CD4-positive, alpha-beta T cell treated with Interleukin-17A for 1 hour (primary cell): ENCODE measurements at places on chromosomes 12 and 14.
A peak's percentile ranks its signal among the peaks of the same experiment; 100 is the strongest.

GRCh38 chr12:7068994-7069346 is 8.5 kb downstream of the C1S start:
- no peak for DNase-seq

DNA sequence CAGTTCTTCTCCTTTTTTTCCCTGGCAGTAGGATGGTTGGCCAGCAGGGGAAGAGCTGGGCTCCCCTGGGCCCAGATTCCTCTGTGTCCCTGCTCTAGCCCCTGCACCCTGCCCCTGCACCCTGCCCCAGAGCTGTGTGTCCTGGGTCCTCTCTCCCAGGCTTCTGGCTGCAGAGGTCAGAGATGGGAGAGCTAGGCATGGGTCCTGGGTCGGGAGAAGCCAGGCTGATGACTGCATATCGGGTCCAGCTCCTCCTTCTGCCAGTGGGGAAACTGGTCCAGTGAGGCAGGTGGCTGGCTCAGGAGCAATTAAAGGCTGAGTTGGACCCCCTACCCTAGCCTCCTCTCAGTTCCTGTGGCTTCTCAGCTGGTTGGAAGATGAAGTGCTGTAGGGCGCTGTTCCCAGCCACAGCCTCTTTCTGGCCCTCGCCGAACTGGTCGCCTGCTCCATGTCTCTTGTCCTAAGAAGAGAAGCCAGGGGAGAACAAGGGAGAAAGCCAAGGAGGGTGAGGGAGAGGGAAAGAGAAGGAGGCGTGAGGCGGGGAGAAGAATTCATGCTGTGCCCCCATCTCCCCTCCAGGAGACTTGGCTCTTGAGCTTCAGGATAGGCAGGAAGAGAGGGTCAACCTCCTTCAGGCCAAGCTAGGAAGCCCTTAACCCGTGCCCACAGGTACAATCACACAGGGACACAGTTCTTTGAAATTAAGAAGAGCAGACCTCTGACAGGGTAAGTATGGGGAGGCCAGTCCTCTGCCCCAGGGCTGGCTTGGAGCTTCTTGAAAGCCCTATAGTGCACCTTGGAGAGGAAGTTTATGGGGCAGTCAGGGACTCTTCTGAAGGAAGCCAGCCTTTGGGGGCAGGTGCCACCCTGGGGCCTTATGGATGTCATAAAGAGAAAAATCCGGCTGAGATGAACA is 9.5 kb downstream of the VASH1 start:
- no peak for DNase-seq

GRCh38 chr12:28222081-28222700 is 31.9 kb downstream of the CCDC91 start:
- DNase-seq, result peak; percentile 67

DNA sequence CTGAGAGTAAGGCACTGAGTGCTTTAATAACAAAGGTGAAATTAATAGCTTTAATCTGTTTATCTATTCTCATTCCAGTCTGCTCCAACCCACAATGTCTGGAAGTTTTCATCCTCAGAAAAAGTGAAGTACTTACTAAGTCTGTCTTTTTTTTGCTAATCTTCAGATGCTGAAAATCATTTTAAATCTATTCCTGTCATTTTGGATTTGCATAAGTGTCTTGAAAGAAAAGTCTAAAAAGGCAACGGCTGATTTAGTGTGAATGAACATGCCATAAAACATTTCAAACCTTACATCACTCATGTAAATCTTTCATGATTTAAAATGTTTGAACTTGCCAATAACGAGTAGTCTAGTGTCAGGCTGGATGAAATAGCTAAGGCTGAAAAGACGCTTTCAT is 685.6 kb downstream of the RPS29 start:
- no peak for DNase-seq

DNA sequence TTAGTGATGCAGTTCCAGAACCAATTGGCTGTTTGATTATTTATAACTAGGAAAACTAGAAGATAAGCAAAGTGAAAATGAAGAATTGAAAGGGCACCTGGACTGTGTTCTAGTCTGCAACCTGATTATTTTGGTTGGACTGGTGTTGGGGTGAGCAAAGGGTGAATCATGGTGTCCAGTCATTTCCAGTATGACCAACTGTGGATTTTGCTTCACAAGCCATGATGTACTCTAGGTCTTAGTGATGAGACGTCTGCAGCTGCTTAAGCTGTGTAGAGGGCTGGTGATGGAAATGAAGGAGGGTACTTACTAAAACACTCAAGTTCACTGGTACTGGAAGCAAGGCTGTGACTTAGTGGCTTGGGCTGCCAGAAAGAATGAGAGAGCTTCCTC is 193.2 kb upstream of the FRMD6 start:
- no peak for DNase-seq

DNA sequence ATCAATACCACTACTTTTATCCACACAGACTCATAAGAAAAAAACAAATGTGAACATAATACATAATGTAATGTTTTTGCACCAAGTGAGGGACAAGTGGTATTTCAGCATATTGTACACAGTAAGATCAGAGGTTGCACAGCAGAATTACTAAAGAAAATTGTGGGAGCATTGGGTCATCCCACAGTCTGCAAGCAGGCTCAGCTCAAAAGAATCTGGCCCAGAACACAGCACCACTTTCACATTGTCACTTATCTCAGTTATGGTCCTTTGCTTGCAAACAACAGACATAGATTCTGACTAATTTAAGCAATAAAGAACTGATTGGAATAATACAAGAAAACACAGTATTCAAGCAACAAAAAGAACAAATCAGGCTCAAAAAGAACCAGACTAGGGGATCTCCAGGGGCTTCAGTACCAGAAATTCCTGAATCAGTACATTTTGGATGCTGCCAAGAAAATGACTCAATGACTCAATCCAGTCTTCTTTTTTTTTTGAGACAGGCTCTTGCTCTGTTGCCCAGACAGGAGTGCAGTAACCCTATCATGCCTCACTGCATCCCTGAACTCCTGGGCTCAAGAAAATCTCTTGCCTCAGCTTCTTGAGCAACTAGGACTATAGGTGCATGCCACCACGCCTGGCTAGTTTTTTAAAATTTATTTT is 42.9 kb upstream of the EEA1 start:
- no peak for DNase-seq

- no peak for DNase-seq
Measured at GRCh38 chr14:57865403-57866198, at the start of gene SLC35F4. Gene SLC35F4 (minus strand): TSS chr14:57866092.
